AG04450 (cell line): ENCODE measurements at places on chromosomes 4 and X. TPM values are rescaled to one million over a fixed set of nuclear protein-coding genes. Genes with fewer than 3 reads are reported as not detected.
A peak's percentile ranks its signal among the peaks of the same experiment; 100 is the strongest.

GRCh38 chrX:132407691-132408090 lies 81.1 kb downstream of the MBNL3 start:
- DNase-seq: no peak

- no peak for DNase-seq
Measured at GRCh38 chr4:83212041-83212851, 72.4 kb downstream of the COQ2 start.

- no peak for DNase-seq
Measured at GRCh38 chr4:117874216-117874615, 160.1 kb upstream of the NDST3 start.

DNA sequence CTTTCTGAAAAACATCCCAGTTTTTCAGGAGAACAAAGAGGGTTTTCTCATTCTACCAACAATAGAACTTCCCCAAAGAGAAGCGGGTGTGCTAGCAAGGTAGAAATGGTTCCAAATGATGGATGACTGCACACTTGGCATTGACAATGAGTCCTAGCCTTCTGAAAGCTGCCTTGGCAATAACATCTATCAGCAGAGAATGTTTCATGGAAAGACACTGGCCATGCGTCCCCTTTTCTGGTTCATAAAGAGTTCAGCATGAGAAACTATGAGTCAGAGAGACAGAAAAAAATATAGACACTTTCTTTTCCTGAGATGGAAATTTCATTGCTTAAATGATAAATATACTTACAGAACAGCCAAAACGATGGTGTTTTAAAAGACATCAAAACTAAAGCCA lies 236.9 kb upstream of the PRKX start:
- no peak for DNase-seq

DNA sequence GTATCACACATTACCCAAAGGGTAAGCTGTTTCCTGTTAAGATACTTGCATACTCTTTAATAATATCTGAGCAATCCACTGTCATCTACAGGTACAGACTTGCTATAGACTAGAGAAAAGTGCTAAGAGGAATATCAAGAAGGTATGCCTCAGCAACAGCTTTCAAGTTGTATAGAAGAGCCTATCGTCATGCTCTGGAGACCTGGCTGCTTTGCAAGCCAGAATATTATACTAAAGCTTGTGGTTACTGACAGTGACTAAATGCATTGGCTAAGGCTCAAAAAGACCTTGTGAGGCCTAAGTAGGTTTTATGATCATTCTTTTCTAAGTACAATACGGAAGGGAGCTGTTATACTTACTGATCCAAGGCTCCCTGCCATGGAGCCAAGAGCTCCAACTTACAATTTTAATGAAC lies 11.3 kb downstream of the LAMP2 start:
- DNase-seq: peak; percentile 21

DNA sequence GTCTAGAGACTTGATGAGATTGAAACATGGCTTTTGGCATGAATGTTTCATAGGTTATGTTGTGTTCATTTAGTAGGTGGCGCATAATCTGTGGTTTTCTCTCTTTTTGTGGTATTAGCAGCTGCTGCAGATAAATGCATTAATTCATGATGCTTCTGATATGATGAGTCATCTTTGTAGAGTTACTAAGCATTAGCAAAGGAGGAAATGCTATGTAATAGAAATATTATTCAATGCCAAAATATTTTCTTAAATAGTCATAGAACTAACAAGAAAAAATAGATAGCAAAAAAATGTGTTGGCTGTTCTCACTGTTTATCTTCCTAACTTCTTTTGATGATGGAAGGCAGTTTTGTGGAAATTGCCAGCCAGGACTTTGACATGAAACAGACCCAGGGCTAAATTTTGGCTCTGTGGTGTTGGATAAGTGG lies 3.6 kb downstream of the ZXDB start:
- DNase-seq: peak; percentile 20

GRCh38 chr4:38278255-38278654 lies 318.1 kb downstream of the PTTG2 start:
- DNase-seq: no peak

GRCh38 chr4:153541456-153542096 lies 75.4 kb downstream of the TMEM131L start:
- DNase-seq: peak; percentile 78

- no peak for DNase-seq
Measured at GRCh38 chrX:20527558-20528011, 260.9 kb upstream of the RPS6KA3 start.

DNA sequence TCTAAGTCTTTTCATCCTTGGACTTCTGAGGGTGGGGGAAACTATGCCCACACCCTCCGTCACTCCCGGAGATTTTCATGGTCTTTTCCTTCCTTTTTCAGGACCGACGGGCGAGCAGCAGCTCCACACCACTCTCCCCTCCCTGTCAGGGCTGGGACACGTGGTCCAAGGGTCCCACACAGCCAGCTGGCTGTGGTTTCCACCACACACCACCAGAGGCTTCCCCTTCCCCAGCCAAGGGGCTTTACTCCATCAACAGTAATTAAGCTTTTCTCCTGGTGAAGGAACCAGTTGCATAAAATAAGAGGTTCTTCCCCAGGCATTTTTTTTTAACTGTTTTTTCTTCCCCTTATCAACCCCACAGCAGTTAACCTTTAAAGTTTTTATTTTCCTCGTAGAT lies 453.9 kb downstream of the GPAT3 start:
- DNase-seq: no peak

DNA sequence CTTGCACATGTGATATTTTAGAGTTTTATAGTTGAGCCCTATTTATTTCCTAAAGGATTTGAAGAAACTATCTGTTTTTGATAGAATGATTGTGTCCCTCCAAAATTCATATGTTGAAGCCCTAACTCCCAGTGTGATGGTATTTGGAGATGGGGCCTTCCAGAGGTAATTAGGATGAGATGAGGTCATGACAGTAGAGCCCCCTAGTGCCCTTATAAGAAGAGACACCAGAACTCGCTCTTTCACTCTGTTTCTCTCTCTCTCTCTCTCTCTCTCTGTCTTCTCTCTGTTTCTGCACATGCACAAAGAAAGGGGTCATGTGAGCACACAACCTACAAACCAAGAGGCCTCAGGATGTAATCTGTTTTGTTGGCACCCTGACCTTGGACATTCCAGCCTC lies 921.9 kb upstream of the DIAPH2 start:
- DNase-seq: no peak

DNA sequence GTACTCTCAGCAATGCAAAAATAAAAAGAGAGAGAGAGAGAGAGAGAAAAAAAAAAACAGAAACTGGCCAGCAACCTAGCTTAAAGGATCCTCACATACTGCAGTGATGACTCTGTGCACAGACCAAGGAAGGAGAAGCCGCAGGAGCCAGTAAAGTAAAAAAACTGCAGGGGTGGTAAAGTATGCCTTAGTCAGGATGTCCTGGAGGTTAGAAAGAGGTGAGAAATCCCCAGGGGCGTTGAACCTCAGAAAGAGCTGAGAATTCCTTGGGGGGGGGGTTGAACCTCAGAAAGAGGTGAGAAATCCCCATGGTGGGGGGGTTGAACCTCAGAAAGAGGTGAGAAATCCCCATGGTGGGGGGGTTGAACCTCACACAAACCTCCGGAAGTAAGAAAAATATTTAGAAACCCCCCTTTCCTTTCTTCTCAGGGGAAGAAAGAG lies 48.0 kb downstream of the MAGEA9 start:
- no peak for DNase-seq

GRCh38 chr4:108175966-108176365 lies 7.2 kb upstream of the LEF1 start:
- no peak for DNase-seq

DNA sequence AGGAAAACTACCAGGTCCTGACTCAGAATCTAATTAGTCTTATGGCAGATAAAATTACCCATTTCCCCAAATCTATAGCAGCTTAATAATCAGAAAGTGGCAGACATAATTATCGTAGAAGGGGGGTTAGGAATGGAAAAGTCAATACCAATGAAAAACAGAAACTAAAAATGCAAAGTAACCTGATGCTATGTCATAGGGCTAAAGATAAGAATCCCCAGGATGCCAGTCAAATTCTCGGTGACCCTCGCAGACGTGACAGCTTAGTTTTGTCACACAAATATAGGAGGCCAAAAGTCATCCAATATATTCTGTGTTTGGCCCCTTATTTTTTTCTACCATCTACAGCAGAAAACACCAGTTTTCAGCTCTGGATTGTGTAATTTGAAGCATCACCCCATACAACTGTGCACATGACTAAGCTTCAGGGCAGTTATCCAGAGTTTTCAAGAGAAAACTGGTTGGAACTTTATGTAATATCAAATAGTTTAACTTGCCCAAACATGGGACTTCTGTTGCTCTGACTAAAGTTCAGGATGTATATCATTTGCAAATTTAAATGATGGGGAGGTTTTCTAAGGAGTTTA lies 30.9 kb downstream of the RASSF6 start:
- peak; percentile 50 for DNase-seq

- DNase-seq: no peak
Measured at GRCh38 chr4:147017081-147017480, 71.4 kb upstream of the TTC29 start.

GRCh38 chrX:154795016-154795415 lies 10.3 kb downstream of the MPP1 start:
- no peak for DNase-seq

GRCh38 chrX:17441965-17442364 lies 67.0 kb downstream of the NHS start:
- no peak for DNase-seq

GRCh38 chrX:128436397-128437103 lies 384.3 kb upstream of the ACTRT1 start:
- DNase-seq: no peak

GRCh38 chr4:57442831-57443291 lies 332.7 kb upstream of the IGFBP7 start:
- DNase-seq: no peak

DNA sequence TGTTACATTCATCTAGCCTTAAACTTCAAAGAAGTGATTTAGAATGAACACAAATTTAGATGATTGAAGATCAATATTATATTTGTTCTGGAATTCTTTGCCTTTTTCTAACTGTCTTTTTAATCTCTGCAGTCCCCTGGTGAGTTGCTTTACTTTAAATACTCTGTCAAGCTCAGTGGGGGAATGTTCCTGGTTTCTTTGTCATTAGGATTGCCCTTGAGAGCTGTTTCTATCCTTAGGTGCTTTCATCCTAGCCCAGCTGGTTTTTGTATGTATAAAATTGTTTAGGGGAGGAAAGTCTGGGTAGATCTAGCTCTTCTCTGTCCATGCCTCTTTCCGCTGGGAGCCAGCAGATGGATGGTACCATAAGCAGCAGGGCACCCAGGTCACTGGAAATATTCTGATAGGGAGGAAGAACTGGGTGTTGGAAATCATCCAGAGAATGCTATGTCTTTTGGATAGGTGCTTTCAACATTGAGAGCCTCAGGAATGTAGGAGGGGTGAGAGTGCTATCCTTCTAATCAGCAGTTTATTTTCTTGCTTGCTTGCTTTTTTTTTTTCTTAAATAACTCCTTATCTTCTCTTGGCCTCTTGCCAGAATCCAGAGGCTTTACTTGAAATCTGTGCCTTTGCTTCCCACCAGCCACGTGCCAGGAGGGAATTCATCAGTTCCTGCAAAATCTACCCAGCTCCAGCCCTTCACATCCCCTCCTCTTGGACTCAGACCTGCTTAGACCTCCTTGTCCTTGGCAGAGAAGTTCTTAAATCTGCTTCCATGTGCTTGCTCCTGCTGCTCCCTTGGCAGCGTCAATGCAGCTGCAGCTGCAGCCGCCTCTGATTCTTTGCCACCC lies 215.3 kb upstream of the ANXA3 start:
- no peak for DNase-seq

DNA sequence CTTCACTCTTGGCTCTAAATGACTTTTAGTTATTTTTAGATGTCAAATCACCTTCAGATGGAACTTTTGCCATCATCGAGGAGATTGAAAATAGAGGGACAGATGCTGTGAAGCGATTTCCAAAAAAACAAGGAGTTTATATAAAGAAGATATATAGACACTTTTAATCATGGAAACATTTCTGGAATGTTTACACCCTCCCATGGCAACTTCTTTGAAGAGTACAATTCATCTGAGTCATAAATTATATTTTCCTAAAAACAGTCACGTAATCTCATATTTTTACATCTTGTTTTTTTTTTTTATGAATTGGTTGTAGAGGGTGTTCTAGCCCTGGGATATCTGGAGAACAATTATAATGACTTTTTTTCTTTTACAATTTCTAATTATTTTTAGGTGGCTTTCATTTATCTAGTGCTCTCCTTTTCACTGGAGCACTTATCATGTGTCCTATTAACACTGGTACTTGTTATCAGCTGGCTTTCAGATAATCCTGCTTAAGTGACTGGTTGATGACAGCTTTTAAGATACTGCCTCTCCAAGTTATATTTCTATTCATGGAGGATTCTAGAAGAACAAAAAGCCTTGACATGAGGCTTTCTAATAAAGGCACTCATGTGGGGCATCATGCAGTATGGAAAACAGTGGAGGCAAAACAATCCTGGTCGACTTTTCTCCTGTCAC lies 24.9 kb downstream of the PCDH7 start:
- DNase-seq: no peak

GRCh38 chrX:139739138-139739537 lies 31.2 kb upstream of the MCF2 start:
- DNase-seq: no peak

- DNase-seq: no peak
Measured at GRCh38 chrX:1597345-1598020, 6.1 kb downstream of the AKAP17A start.

GRCh38 chrX:37763400-37763799 lies 16.5 kb upstream of the CYBB start:
- DNase-seq: no peak

- DNase-seq: no peak
Measured at GRCh38 chr4:151743128-151743854, 17.5 kb downstream of the GATB start.

- no peak for DNase-seq
Measured at GRCh38 chrX:134600714-134601113, 57.6 kb downstream of the PLAC1 start.

DNA sequence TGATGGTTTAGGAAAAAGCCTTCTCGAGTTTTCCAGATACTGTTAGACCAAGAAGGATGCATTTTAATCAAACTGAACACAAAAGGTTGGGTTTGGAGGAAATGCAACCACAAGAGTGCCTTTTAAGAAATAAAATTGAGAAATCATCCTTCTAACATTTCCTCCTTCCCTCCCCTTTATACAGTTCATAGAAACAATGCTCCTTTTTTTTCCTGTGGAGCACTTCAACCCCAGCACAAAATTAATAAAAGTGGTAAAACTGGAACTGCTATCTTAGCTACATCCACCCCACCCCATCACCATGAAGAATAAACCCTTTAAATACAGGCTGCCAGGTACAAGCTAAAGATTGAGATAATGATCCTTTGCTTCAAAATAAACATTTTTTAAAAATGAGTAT lies 211.1 kb downstream of the RELL1 start:
- no peak for DNase-seq

- no peak for DNase-seq
Measured at GRCh38 chrX:97402333-97402732, 518.6 kb downstream of the RPA4 start.

The NUDT10 gene
- polyA plus RNA-seq: 2.3 and 2.5 TPM in 2 replicates

The PNMA6F gene
- polyA plus RNA-seq: not detected in 2 replicates

The TMPRSS11D gene
- polyA plus RNA-seq: not detected in 2 replicates

The PNMA3 gene
- 0.02 TPM in 2 replicates for polyA plus RNA-seq

The TSPAN6 gene
- polyA plus RNA-seq: 38.4 and 49.1 TPM in 2 replicates

The GABRG1 gene
- polyA plus RNA-seq: not detected in 2 replicates

The C4orf51 gene
- polyA plus RNA-seq: not detected in 2 replicates

The SH3RF1 gene
- 10.4 and 11.0 TPM in 2 replicates for polyA plus RNA-seq

The CPLX1 gene
- 0.11 TPM in 1 of 2 replicates, not detected in the other for polyA plus RNA-seq

The PLXNB3 gene
- 4.6 and 5.5 TPM in 2 replicates for polyA plus RNA-seq

The UNC5C gene
- polyA plus RNA-seq: 0.07 TPM in 2 replicates

The STPG2 gene
- not detected in 2 replicates for polyA plus RNA-seq

The CDX4 gene
- not detected in 2 replicates for polyA plus RNA-seq

The ATP1B4 gene
- polyA plus RNA-seq: not detected in 2 replicates

The TRIM61 gene
- 2.2 and 2.4 TPM in 2 replicates for polyA plus RNA-seq

The PNMA5 gene
- not detected in 2 replicates for polyA plus RNA-seq

The TGIF2LX gene
- not detected in 2 replicates for polyA plus RNA-seq
